ENCODE measurements at places on chromosomes 3 and 15.

DNA sequence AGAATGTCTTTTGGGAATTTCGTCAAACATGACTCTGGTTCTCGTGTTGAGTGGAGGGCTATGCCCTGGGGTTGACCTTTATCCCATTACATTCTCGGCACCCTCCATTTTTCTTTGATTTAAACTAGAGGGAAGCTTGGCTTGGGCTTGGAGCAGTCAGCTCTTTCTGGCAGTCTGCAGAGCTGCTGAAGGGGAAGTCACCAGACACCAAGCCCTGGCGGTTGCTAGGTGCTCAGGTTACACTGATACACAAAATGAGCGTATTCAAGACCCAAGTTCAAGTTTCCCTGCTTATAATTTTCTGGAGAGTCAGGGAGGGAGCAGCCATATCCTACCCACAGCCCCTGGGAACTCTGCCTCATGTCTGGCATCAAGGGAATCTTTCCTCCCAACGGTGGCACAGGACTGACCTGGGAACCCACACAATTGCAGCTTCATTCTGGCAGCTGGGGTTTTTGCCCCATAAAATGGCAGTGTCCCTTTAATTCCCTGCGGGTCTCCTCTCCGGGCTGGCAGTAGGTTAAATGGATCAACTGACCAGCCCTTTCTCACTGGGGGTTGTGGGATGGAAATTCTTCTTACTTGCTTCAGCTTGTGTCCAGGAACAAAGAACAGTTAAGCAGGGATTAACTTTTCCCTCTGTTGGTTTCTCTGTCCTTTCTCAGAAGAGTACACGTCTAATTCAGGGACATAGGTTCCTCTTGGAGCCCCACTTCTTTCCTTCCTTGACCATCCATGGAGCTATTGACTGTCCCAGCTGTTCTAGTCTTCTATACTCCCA, 110.0 kb upstream of the DLG1 start:
- no peak for DNase-seq

DNA sequence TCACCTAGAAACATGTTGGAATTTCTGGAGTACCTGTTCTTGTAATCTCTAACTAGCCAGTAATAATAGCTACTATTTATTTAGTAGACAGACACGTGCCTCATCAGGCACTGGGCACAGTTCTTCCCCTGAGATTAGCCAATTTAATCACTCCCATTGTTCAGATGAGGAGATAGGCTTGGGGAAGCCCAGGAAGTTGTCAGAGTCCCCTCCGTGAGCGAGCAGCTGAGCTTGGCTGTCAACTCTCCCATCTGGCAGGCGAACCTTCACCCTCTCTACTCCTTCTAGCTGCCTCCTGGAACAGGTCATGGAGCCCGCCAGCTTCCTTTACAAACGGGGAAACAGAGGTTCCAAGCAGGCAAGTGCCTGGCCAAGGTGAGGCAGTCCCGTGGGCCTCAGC, 31.1 kb upstream of the FGD5 start:
- DNase-seq, result no peak

DNA sequence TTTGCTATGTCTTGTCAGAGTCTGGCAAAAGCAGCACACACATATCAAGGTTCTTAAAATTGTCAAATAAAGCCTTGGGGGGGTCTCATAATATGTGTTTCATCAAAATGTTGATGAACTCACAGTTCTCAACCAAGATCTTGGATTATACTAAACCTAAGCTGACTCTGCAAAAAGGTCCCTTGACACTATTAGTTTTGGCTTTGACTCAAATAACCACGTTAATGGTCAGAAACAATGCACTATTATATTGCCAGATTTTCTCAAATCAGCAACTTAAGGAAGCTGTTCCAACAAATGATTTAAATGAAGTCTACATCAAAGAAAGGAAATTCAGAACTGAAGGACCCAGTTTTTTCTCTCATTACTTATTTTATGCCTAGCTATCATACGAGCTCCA, 1063.9 kb downstream of the ROBO1 start:
- no peak for DNase-seq

DNA sequence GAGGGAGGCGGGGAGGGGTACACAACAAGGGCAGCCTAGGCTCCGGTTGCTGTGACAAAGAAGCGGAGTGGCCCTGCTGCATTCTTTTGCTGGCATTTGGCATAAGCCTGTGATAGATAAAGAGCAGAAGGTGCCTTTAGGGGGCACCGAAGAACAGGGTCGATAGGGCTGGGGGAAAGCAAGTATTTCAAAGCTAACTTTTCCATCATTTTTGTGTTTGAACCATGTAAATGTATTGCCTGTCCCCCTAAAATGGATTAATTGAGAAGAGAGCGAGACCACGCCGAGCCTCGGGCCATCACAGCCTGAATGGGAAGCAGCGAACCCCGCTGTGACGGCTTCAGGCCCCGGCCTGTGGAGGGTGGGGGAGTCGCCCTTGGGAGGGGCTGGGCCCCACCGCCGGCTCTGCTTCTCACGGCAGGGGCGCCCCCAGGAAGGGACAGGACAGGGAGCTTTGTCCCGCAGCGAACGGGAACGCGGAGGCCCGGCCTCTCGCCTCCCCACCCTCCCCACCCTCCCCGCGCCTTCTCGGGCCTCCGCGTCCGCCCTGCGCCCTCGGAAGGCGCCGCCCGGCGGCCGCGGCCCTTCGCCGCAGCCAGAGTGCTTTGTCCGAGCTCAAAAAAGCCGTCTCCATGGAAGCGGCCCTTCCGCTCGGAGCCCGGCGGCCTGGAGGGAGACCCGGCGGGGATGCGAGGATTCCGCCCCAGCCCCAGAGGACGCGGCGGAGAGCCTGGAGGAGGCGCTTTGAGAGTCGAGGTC, 32.4 kb upstream of the ALDH1L1 start:
- DNase-seq, result no peak

DNA sequence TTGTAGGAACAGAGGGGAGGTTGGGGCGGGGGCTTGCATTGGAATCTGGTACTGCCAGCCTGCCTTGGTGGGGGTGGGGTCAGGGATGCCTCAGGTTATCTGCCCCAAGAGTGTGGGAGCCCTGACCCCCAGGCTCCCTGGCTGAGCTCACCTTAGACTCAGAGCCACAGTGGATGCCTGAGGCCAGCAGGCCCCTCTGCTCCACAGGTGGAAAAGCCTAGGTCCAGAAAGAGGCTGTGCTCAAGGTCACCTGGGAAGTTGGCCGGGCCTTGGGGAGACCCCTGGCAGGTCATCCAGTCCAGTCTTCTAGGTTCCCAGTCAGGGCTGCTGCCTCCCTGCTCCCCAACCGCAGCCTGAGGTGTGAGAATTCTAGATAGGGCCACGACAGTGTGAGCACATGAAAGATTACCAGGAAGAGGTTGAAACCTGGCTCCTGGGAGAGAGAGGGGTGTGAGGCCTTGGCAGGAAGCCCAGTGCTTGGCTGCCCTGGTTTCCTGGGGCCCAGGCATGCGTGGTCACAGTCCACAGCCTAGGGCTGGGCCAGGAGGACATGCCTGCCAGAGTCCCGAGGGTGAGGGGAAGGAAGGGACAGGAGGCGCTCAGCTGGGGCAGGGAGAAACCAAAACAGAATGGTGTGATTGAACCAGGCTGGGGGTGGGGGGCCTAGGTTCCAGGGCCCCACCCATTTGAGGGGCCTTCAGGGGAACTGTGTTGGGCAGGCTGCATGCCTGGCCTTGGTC, 4.9 kb downstream of the HDAC11 start:
- no peak for DNase-seq

- DNase-seq, result no peak
These were observed 46.7 kb downstream of the SV2B start for GRCh38 chr15:91146728-91147127.

DNA sequence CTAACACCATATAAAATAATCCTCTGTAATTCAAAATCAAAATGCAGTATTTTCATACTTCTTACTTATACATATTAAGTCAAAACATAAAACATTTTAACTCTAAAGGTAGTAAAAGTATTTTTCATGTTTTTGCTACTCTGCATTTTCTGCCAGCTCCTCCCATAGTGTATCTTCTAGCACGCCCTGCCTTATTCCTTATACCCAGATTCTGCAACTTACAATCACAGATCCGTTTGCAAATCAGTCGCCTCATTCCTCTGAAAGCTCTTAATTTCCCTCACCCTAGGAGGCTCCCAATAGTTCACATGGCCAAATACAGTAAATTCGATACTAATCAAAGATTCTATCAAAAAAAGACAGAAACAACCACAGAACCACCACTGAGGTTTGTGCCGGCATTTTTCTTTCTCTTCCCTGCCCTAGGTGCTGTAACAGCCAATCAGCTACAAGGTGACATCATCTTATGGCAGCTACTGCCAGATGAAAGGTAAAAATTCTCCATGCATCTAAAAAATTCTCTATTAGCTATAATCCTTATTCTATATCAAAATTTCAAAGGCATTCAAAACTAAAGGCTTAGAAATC, 72.9 kb downstream of the CLASP2 start:
- DNase-seq, result no peak

DNA sequence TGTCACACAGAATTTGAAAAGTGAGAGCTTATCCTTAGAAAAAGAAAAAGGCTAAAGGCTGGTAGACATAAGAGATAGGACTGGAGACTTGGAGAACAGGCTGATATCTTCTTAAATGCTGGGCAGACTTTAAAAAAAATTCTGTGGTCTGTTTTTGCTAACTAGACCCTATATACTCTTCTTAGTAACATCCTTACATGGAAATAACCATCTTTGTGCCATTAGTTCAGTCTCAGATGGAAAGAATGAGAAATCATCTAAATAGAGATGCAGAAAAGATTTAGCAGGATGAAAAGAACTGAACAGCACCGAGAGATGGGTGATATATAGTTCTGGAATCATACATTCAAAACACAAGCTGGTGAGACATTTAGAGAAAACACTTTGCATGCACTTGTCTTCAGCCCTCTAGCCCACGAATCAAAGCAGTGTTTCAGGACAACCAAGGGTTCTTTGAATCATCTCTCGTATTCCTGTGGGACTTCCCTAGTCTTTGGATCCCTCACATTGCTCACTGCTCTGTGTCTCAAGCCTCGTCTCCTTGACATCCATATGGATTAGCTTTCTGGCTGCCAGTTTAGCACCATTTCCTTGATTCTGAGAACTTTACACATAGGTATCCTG, 93.0 kb upstream of the LYSMD4 start:
- DNase-seq, result no peak

GRCh38 chr15:41817327-41817726, 10.6 kb upstream of the JMJD7 start:
- no peak for DNase-seq

DNA sequence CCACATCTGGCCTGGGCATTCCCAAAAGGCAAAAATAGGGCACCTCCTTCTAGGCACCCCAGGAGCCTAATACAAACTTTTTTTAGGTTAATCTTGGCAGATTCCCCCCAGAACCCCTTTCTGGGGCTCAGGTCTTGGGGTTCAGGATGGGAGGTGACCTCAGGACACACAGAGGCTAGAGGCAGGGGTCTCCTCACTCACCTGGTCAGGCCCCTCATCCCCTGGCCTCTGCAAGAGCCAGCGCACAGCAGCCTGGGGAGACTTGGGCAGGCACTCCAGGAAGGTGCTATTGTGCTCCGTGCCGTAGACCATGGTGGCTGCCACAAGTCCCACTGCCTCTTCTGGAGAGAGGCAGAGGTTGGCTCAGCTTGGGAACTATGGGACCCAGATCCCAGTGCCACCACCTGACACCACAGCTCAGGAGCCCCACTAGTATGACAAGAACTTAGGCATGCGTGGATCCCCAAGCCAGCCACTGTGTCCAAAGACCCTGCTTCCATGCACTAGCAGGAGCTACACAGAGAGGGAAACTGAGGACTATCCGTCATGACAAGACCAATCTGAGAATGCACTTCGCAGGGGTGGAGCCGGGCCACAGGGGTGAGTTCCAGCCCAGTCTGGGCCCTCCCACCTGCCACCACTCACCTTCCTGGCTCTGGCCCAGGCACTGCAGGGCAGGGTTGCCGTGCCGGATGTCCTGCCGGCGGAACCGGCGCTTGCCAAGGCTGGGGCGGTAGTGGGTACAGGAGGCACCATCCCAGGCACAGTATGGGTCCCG, 7.4 kb downstream of the SEMA3G start:
- no peak for DNase-seq

DNA sequence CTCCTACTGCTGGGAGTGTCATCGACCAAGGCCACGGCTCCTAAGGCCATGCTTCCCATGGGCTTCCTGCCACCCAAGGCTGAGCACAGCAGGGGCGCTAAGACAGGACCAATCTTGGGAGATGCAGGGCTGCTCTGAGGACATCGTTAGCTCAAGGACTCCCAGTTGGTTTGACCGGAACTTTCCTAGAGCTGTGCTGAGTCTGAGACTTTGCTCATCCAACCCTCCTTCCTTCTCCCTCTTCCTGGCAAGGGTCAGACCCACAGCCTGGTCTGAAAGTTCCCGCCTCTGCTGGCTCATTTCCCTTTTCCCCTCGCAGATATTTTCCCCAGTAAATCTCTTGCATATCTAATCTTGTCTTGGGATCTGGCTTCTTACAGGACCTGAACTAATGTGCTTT, 57.2 kb downstream of the EPHB3 start:
- no peak for DNase-seq

GRCh38 chr3:128550471-128551126, 57.6 kb upstream of the GATA2 start:
- no peak for DNase-seq

GRCh38 chr3:42856544-42856943, 19.1 kb downstream of the CYP8B1 start:
- DNase-seq, result no peak

GRCh38 chr3:156170571-156170970, 50.2 kb downstream of the KCNAB1 start:
- no peak for DNase-seq

DNA sequence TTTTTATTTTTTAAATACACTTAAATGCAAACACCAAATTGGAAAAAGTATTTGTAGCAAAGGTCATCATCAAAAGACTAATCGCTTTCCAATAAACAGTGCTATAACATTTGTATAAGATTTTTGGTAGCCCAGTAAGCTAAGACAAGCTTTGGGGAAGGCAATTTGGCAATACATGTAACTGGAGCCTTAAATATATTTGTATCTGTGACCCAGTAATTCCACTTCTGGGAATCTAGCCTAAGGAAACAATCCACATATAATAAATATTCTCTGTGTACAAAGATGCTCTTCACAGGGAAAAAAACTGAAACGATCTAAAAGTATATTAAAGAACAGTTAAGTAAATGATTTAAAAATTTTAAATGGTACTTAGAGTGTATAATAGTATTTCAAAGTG, 65.5 kb upstream of the TJP1 start:
- DNase-seq, result no peak

- no peak for DNase-seq
These were observed 76.9 kb downstream of the CACNA1D start for GRCh38 chr3:53571264-53571663.

GRCh38 chr3:192841428-192841827, 76.2 kb downstream of the MB21D2 start:
- no peak for DNase-seq

DNA sequence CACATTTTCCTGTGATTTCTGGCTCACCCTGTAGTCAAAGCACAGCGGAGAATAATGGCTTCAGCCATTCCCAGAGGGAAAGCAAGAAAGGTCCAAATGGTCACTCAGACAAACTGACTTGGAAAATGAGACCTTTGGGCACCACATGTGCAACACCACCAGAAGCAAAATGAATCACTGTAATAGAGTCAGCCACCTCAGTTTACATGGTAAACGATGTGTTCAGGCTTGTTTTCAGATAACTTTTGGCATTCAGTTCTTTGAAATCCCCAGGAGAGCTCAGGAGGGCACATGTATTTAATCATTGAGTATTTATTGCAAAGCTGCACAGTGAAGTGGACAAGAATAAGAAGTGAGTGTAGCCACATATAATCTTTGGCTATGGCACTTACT, 38.4 kb upstream of the ALCAM start:
- DNase-seq, result no peak
